ENCODE measurements at places on chromosomes 5 and 9.

DNA sequence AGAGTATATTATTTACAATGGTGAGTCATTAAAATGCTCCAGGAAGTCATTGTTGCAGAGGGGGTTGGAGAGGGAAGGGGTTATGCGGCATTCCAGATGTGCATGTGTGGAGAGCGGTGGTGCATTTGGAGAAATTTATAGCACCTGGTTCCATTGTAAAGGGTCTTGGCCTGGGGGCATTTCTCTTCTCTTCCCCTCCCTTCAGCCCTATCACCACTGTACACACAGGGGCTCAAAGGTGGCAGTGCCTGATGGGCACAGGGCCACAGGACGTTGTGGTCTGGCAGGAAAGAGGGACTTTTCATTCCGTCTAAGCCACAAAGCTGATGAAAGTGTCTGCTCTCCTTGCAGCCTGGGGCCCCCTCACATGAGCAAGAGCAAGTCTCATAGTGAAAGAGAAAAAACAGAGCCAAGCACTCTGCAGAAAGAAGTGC, 442.4 kb upstream of the ZNF462 start:
- no peak for DNase-seq

GRCh38 chr9:127369428-127369827, 27.5 kb upstream of the SLC2A8 start:
- DNase-seq = no peak

GRCh38 chr5:76715486-76715735, 515 bp upstream of the F2R start:
- no peak for DNase-seq

DNA sequence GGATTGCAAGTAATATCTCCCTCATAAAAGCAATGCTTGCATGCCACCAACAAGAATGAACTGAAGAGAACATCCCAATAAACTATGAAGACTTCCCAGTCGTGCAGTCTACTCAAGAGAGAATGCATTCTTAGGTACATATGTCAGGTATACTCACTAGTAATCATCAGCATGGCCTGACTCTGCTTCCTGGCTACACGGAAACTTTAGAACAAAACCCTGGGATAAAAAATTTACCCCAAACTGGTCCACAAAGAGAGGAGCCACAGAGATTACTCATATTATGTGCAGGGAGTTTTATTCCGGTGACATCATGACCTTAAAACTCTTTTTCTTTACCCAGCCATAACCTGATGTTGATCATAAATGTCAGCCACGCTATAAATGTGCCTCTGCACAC, 57.5 kb upstream of the PAPPA start:
- no peak for DNase-seq

GRCh38 chr5:6601271-6601670, 31.6 kb downstream of the NSUN2 start:
- peak; percentile 78 for DNase-seq

- DNase-seq = peak; percentile 68
Observed at GRCh38 chr5:98768160-98768959, 5.1 kb upstream of the RGMB start.

DNA sequence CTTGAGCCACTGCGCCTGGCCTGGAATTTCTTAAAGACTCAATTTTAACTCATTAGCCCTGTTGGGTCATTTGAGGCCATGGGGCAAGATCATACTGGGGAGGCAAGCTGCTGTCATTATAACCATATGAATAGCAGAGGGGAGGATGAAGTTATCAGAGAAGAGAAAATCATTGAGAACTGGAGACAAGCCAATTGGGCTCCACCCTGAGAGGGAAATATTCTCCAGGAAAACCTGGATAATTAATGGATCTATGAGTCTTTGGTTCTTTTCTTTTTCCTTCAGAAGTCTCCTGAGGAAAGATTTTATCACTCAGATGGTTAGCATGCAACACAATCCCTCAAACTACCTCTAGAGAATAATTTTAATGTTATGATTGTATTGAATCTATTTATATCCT, 569.6 kb upstream of the TUSC1 start:
- no peak for DNase-seq

DNA sequence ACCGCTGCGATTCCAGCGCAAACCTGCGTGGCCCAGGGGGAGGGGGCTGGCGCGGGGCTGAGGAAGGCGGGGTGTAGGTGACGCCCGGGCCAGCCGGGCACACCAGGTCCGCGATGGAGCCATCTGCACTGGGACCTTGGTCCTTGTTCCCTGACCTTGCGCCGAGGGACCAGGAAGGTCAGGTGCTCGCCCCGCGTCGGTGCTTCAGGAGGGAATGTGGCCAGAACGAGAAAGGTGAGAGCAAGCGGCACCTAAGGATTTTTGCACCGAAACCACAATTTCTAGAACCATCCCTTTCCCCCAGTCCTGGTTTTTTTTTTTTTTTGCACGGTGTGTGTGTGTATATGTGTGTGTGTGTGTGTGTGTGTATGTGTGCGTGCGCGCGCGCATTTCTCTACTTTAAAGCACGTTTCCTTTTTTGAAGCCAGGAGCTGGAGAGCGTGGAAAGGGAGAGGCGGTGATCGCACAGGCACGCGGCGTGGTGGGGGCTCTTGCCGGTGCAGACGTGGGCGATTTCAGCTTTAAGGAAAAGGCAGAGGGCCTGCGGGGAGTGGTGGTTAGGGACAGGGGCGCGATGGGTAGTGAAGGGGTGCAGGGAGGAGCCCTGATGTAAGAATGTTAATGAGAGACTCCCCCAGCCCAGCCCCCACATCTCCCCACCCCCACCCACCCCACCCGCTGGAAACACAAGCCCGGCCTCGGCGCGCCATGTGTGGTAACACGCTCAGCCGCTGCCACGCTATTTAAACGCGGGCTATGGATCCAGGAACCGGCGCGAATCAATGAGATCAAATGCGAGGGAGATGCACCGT, at the start of gene NPR3:
TSS of gene NPR3 (plus strand) at position 772 of the 812 bp plus-strand sequence. CDS start 456 bp downstream, outside the sequence.
- DNase-seq = no peak

- DNase-seq = no peak
Observed at GRCh38 chr5:91742550-91742949, 359.4 kb upstream of the ARRDC3 start.

DNA sequence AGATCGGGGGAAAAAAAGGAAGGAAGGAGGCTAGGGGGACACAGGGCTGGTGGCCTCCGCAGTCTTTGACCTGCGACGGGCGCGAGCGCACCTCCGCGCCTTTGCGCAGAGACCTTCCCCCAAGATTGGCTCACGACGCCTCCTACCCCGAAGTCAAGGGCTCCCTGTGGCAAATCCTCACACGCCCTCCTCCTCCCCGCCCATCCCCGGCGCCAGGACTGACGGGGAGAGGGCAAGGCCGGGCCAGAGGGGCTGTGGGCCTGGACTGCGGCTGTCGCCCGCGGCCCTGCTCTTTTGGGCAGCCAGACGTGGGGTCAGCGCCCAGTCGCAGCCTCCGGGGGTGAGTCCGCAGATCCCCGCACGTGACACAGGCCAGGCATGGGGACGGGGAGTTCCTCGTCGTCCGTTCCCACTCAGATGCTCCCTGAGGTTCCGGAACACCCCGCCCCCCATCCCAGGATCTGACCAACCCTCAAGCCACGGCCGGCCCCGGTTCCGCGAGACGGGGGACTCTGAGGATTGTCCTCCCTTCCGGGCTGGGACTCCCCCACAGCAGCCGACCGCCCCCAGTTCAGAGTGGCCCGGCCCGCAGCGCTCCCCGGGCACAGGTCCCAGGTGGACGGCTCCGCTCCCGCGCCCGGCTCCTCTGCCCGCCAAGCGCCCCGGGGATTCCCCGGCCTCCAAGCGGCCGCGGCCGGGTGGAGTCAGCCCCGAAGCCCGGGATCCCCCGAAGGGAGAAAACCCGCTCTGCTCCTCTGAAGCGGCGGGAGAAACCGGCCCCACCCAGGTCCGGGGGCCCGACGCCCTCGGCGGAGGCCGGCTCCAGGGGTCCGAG, 543 bp upstream of the ANKRD33B start:
- peak; percentile 89 for DNase-seq

DNA sequence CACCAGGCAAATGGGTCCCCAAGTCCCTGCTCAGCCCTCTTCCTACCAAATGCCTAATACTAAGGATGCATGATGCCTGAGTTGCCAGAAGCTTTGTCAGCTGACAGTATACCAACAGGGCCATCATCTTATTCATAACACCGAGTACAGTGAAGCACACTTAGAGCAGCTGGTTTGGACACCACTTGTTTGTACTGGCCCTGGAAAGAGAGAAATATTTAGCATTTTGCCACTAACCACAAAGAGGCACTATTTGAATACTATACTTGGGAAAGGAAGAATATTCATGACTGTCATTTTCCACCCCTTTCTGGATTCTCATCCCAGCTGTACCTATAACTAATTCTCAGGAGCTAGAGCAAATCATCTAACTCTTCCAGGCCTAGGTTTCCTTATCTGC, 364.4 kb upstream of the KIF2A start:
- no peak for DNase-seq

DNA sequence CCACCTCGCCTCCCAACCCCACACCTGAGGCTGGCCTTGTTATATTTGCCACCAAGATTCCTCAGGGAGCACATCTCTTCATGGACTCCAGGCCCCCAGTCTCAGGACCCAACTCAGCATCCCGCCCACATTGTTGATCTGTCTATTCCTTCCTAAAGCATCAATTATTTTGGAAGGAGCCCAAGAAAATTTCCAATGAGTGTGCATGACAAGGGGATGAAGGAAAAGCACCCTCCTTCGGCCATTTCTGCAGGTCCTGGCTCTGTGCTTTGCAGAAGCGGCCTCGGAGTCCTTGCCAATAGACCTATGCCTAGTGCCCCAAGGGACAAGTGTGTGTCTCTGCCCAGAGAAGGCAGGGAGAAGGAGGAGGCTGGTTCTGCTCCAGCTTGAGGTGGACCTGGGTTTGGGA, 273.2 kb downstream of the GADD45G start:
- no peak for DNase-seq

DNA sequence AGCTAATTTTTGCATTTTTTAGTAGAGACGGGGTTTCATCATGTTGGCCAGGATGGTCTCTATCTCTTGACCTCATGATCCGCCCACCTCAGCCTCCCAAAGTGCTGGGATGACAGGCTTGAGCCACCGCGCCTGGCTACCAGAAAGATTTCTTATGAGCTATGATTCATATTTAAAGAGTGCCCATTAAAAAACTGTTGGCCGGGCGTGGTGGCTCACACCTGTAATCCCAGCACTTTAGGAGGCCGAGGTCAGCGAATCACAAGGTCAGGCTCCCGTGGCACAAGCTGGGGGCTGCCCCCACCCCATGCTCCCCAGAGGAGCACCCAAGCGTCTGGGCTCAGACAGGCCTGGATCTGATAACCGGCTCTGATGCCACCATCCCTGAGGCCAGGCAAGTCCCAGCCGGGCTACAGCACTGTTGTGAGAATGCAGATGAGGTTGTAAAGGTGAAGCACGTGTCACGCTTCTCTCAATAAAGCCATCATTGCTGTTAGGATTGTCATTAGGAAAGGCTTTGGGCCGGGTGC, 13.9 kb downstream of the QRFP start:
- DNase-seq = no peak

DNA sequence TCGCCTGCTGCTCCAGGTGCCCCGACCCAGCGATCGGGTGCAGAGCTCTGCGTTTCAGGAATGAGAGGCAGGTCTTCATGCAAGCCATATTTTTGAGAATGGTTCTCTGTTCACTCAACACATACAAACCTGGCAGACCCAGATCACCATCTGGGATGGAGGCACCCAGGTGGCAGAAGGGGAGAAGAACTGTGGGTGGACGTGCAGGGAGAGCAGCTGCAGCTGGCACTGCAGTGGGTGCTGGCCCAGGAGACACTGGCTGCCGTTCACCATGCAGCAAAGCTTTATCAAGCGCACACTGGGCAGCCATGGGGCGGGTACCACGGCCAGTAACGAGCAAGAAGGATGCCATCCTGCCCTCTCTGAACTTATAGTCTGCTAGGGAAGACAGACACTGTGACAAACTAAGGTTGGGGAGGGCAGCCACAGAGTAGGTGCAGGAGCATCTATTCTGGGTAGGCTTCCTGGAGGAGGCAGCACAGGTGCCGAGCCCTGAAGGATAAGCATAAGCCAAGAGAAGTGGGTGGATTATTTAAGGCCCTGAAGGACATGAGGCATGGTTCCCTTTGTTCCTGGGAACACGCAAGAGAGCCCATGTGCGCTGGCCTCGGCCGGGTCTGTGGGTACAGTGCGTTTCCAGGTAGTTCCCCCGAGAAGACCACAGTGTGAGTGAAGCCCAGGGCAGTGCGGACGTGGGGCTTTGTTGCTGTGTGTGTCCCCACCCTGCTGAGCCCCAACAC, 46.2 kb upstream of the FCN2 start:
- DNase-seq = no peak

DNA sequence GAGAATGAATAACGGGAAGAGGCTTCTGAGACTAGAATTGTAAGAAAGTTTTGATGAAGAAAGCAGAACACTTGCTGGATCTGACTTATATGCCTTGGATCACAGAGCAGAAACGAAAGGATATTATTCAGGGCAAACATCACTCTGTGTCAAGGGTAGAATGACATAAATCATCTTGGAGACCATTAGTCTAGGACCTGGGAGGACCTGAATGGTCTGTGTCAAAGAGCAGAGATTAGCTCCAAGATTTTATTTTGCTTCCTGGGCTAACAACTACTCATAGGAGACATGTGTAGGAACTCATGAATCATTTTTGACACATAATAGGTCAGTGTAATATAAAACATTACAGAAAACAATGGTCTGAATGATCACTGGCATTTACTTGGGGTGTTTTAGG, 417.9 kb downstream of the SLCO4C1 start:
- no peak for DNase-seq

GRCh38 chr5:77881528-77881927, 105.4 kb upstream of the TBCA start:
- no peak for DNase-seq

DNA sequence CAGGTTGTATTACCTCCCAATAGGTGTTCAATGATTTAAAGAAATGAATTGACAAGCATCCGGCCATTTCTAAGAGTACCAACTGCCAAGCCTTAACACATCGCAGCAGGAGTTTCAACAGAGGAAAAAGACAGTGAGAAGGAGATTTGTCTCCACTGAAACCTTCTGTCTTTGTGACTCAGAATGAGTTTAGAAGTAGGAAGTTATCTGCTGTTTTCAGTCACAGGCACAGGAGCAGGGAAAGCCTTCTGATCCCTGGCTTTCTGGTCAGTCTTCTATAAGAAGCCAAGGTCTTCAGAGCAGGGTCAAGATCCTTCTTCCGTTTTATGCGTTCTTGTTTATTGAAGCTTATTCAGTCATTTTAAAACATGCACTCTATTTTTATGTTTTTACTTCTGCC, 390.7 kb upstream of the PCSK5 start:
- no peak for DNase-seq

DNA sequence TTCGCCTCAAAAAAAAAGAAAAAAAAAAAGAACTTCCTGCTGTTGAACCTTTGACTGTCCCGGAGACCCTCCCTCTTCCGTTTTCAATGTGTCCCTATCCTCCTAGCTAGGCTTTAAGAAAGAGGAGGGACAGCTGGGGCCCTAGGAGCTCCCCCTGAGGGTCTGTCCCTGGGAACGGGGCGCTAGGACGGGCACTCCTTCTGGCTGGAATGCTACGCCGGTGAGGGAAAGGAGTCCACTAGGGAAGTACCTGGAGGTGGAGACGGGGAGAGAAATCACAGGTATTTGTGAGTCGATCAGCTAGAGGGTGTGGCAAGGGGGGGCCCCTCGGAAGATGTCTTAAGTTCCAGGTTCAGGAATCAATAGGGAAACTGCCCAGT, 4.6 kb downstream of the SIT1 start:
- DNase-seq = peak; percentile 53

Data from WERI-Rb-1 (cell line).